Activated CD4-positive, alpha-beta T cell treated with anti-CD3 and anti-CD28 coated beads, Interleukin-2, amount 10 ng/mL, durations not matched to agents 24 days and 14 days (primary cell): ENCODE measurements at places on chromosomes 16 and 17.

DNA sequence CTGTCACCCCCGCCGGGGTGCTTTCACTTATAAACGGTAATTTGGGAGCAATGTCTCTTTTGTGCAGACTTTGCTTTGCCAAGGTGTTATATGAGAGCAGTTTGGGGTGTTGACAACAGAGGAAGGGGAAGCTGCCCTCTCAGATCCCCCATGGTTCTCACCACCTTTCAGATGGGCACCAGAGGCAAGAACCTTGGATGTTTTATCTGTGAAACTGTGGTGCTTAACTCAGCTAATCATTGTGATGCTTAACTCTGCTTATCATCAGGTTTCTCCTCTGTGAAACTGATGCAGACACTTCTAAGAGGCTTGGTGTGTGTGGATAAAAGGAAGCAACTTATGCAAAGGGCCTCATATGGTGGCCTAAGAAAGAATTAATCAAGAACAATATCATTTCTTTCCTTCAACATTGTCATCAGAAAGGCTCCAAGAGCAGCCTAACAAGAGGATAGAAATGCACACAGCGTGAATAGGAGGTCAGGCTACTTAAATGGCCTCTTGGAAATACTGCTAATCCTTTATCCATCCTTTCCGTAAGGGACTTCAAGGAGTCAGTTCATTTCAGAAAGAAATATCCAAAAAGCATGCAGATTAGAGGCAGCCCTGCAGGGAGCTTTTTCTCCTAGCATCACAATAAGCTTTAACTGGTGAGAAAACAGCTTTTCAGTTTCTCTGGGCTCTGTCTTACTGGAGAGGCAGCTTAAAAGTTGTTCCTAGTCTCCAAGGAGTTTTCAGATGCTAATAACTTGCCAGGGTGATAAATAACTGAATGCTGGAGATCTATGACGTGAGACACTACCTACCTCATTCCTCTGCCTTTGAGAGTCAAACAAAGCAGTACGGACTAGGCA lies 55.1 kb upstream of the CLEC3A start:
- no peak overlapping the region for H3K4me3 ChIP-seq
- H3K36me3 ChIP-seq: no peaks in the 10 kb centered on the region
- peaks cover 2% of the 10 kb centered on the region for H3K4me1 ChIP-seq
- DNase-seq: no peak

DNA sequence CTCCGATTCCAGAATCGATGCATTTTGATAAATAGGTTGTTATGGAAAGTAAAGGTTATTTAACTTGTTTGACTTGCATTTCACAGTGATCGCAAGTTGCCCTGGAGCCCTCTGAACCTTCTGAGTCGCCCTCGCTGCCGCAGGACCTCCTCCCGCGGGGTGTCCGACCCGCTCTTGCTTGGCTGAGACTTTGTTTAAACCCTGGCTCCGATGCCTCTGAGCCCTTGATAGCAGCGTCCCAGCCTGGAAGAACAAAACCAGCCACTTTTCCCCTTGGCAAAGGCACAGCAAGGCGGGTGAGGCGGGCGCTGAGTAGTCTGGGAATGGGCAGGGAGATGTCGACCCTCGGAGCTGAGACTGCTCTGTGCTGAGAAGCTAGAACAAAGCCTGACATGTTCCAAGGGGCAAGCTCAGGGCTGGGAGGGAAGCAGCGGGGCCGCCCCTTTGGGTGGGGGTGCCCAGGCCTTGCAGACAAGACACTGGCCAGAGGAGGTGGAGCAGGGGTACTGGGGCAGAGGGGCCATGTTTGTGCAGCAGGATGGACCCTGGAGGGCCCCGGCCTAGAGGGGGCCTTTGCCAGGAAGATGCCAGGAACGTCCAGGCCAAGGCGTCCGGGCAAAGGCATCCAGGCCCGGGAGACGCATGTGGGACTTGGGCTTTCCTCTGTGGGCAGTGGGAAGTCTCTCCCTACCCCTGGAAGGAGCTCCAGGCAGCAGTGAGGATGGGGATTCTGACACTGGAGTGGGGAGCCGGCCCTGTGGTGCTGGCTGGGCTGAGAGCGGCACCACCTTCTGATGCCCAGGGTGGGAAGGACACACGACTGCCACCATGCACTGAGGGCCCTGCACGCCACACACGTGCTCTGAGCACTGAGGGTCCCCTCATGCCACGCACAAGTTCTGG lies 30.3 kb upstream of the CDH15 start:
- H3K4me3 ChIP-seq: no peak overlapping the region
- no peak overlapping the region for H3K27ac ChIP-seq
- peaks cover 10% of the 10 kb centered on the region for H3K36me3 ChIP-seq
- no peak for DNase-seq
- H3K4me1 ChIP-seq: no peaks in the 10 kb centered on the region

DNA sequence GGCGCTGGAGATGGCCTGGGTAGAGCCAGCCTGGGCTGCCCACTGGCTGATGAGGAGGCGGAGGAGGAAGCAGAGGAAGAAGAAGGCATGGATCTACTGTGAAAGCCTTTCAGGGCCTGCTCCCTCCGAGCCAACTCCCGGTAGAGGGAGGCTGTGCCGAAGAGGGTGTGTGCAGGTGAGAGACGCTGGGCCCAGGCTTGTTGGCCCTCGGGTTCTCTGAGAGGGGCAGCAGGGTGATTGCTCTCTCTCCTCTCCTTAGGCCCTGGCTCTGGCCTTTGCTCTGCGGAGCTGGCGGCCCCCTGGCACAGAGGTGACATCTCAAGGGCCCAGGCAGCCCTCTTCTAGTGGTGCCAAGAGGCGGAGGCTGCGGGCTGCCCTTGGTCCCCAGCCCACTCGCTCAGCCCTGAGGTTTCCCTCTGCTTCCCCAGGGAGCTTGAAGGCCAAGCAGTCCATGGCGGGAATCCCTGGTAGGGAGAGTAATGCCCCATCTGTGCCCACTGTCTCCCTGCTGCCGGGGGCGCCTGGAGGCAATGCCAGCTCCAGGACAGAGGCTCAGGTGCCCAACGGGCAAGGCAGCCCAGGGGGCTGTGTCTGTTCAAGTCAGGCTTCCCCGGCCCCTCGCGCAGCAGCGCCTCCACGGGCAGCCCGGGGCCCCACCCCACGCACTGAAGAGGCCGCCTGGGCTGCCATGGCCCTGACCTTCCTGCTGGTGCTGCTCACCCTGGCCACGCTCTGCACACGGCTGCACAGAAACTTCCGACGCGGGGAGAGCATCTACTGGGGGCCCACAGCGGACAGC lies 3.6 kb downstream of the TP53I13 start:
- peaks cover 36% of the 10 kb centered on the region for H3K36me3 ChIP-seq
- no peak for DNase-seq
- H3K4me3 ChIP-seq: no peak overlapping the region
- peak overlapping the region; percentile 45 for H3K27ac ChIP-seq
- peaks cover 13% of the 10 kb centered on the region for H3K4me1 ChIP-seq

- H3K27ac ChIP-seq: peak overlapping the region; percentile 95
- peak overlapping the region; percentile 75 for H3K4me3 ChIP-seq
- H3K27me3 ChIP-seq: no peaks in the 10 kb centered on the region
These were observed 13.1 kb upstream of the SEPHS2 start for GRCh38 chr16:30458561-30459394.

DNA sequence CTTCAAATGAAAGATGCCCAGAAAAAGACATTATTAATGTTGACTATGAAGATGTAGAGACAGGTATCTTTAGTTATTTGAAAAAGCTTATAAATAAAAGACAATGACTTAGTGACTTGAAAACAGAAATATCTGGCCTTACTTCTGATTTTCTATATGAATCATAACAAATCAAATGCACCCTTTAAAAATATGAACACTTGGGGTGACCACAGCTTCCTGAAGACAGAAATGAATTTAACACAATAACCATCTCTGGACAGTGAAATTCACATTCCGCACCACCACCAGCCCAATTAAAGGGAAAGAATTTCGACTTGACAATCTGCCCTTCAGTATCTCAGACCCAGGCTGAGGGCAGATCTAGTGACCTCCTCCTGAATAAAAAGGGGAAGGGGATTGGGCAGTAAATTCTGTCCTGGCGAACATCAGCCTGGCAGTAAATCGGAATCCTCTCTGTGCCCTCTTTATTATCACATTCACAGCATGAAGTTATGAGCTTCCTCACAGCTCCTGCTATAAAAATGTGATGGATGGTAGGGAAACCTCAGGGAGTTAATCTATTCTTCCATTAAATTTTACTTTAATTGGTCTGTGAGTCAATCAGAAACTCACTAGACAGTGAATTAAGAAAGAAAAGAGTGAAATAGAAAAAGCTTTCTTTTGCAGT lies 131.5 kb downstream of the SNX11 start:
- no peak overlapping the region for H3K27ac ChIP-seq
- H3K36me3 ChIP-seq: peaks cover 18% of the 10 kb centered on the region
- no peaks in the 10 kb centered on the region for H3K27me3 ChIP-seq
- H3K4me1 ChIP-seq: peaks cover 42% of the 10 kb centered on the region
- H3K4me3 ChIP-seq: no peak overlapping the region

- H3K4me3 ChIP-seq: no peak overlapping the region
- H3K27ac ChIP-seq: no peak overlapping the region
- no peaks in the 10 kb centered on the region for H3K4me1 ChIP-seq
- no peaks in the 10 kb centered on the region for H3K36me3 ChIP-seq
These were observed 1171.5 kb upstream of the GOT2 start for GRCh38 chr16:59905606-59906005.

GRCh38 chr16:17403859-17404545 lies 66.8 kb downstream of the XYLT1 start:
- peak overlapping the region; percentile 25 for H3K27ac ChIP-seq
- no peak overlapping the region for H3K4me3 ChIP-seq
- no peak for DNase-seq
- H3K27me3 ChIP-seq: no peaks in the 10 kb centered on the region

GRCh38 chr16:87924811-87925670 lies 11.3 kb downstream of the CA5A start:
- H3K27me3 ChIP-seq: peaks cover 4% of the 10 kb centered on the region
- no peak for DNase-seq
- H3K27ac ChIP-seq: no peak overlapping the region
- no peak overlapping the region for H3K4me3 ChIP-seq
